ENCODE measurements at places on chromosomes 5 and 9.

DNA sequence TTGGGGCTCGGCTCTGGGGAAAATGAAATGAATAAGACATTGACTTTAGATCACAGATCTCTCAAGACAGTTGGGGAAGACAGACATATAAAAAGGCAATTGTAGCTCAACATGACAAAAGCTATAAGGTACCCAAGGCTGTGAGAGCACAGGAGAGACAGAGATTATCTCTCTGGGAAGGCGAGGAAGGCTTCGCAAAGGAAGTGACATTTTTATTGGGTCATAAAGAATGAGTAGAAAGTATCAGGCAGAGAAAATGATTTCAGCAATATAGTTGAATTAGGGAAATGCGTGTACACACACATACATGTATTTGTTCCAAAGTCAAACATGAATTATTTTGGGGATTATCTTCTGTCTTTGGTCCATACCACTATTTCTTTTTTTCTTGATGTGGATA is 381.8 kb upstream of the ADAMTSL1 start:
- DNase-seq = no peak

DNA sequence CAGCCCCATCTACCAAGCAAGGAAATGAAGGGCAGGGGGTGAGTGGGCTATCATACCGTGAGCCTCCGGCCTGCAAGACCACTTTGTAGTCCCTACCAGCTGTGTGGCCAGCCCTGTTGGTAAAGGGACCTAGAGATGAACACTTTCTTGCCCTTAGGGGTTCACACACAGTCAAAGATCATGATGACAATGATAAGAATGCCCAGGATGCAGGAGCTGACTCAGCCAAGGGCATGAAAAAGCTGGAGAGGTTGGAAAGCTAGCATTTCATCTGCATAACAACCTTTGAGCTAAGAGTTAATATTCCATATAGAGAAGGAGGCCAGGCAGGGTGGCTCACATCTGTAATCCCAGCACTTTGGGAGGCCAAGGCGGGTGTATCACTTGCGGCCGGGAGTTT is 19.2 kb upstream of the FGFR4 start:
- DNase-seq = no peak

- no peak for DNase-seq
Measured at GRCh38 chr9:14222149-14222835, 91.6 kb downstream of the NFIB start.

DNA sequence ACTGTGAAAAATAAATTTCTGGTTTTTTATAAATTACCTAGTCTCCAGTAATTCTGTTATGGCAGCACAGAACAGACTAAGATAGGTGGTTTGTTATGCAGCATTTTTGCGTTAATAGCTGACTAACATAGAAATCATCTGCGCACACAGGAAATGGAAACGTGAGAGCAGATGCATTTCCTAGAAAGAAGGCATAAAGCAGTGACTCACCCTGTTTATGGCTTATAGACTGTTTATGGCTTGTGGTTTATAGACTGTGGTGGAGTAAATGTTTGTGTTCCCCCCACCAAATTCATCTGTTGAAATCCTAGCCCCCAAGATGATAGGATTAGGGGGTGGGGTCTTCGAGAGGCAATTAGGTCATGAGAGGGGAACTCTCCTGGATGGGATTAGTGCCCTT is 18.3 kb upstream of the OSMR start:
- DNase-seq = no peak
